Thoracic aorta (tissue), 2 donors: ENCODE measurements at places on chromosomes 7 and 10.

DNA sequence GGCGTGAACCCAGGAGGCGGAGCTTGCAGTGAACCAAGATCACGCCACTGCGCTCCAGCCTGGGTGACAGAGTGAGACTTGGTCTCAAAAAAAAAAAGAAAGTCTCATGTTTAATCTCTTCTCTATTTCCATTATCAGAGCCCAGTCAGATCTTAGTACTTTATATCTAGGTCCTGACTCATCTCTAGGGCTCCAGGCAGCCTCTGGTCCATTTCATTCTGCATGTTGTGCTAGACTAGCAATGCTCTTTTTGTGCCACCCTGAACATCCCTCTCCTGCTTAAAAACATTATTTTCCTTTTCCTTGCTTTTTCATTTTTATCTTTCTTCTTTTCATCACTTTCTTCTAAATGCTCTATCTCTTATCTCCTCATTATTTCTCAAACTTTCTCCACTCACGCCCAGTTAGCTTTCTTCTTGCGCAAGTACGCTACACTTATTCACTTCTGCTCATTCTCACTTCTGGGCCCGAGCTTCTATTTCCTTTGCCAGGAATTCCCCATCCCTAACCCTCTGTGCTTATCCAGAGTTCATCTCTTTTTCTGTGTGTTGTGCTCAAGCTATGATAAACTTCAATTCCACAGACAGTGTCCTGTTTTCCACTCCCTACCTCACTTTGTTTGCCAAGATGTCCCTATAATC lies 63.9 kb downstream of the BTAF1 start:
- DNase-seq, result no peak

- no peak for DNase-seq
These were observed 123.6 kb upstream of the PPP2R2D start for GRCh38 chr10:131777162-131777561.

DNA sequence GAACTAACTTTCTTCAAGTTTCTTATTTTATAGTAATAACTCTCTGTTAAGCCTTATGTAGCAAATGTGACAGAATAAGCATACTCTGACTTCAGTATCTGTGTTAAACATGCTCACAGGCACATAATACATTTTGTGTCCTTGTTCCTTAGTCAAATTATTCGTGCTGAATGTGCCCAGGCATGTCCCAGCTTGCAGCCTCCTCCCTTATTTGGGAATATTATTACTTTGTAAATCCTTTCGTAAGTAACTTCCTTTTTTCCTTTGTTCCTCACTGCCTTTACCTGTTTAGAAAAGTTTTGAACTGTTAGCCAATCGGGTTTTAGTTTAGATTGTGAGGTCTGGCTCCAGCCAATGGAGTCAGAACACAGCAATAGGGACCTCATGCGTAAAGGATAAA lies 46.9 kb downstream of the GALNT11 start:
- no peak for DNase-seq

DNA sequence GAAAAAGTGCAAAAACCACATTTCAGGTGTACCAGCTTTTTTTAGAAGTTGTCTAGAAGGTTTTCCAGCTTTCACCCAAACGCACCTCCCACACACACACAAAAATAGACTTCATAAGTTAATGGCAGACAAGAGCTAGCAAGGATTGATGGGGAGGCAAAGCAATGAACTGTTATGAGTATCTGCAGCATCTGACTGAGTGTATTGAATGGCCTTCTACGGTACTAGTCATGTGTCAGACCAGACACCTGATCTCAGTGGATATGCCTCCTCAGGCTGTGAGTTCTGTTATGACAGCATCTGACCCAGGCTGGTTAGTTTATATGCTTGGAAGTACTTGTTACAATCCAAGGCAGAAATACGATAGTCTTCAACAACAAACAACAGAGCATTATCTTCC lies 406.1 kb upstream of the AUTS2 start:
- DNase-seq, result no peak

- DNase-seq, result no peak
These were observed 28.9 kb upstream of the CREB3L2 start for GRCh38 chr7:138030679-138031351.

- DNase-seq, result no peak
These were observed 204.4 kb upstream of the TMEM72 start for GRCh38 chr10:44706745-44707144.

DNA sequence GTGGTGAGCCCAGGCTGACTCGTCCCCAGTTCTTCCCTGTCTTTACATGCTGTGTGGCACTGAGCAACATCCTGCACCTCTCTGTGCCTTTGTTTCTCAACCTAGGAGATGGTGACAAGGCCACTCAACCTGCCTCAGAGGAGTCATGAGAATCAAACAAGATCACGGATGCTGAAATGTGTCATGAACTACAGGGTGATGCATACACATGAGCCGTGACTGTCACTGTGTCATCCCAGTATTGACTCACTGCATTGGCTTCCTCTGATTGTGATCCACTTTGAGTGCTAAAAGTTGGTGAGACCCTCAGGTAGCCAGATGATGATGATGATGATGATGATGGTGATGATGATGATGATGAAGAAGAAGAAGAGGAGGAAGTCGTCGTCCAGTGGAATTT lies 11.5 kb downstream of the C10orf71 start:
- no peak for DNase-seq

DNA sequence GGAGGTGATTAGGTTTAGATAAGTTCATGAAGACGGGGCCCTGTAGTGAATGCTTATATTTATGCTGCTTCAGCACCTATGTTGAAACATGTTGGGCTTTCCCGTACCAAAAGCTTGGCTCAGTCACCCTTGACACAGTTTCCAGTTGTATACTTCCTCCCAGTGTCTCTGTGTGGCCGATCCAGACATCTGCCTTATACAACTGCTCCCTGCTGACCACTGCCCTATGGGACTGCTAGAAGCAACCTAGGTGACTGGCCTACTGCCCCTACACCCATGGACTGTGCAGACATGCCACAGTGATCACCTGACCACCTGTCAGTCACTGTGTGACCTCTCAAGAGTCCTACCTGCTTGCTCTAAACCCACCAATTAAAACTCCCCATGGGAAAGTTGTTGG lies 22.6 kb upstream of the TSPAN13 start:
- DNase-seq, result no peak

DNA sequence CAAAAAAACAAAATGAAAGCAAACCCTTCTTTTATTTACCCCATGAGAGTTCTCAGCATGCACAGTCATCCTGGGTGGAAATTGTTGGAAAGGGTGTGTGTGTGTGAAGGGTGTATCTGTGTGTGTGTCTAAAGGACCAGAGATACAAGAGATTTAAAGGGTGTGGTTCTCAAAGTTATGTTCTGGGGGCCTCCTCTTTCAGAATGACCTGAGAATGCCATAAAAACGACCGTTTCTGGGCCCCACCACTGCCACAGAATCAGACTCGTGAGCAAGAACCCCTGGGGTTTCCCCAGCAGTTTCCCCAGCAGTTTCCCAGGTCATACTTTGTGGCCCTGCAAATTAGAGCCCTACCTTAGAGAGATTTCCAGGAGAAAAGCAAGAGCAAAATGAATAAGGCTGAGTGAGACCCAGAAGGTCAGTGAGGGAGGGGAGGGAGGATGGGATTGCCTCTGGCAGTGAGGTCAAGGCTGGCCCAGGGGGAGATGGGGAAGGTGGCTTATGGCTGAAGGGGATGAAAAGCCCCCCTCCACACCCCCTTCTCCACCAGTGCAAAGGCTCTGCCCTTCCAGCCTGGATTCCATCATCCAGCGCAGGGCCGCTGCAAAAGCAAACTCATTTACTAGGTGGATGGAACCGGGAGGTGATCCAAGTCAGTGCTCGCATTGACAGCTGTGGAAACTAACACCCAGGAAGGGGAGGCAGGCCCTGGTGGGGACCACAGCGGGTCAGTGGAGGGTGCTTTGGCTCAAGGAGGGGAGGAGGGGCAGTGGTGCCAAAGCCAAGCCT lies 10.2 kb downstream of the PYROXD2 start:
- DNase-seq, result no peak

GRCh38 chr7:23246555-23246954 lies at the start of gene GPNMB:
GPNMB (plus strand) TSS chr7:23246775; CDS start chr7:23246858, 83 bp downstream.
- no peak for DNase-seq

DNA sequence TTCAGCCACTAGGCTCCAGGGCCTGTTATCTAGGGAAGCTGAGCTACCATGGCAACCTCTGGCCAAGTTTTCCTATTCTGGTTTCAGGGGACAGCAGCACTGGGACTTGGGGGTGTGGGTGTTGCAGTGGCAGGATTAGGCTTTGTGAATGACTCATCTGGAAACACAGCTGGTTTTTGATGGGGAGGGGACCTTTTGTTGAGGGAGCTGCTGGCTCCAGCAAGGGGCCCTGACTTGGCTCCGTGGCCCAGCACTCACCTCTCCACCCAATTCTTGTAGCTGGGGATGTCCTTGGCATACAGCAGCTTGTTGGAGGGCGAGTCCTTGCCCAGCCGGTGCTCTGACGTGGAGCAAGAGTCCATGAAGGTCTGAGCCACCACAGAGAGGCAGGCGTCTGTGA lies 435.9 kb downstream of the PLXNA4 start:
- no peak for DNase-seq
